Smooth muscle cell of bladder (primary cell): ENCODE measurements at places on chromosomes 2 and 18. TPM values are rescaled to one million over a fixed set of nuclear protein-coding genes. Genes with fewer than 3 reads are reported as not detected.

Gene MAP2
- total RNA-seq, result 0.37 and 0.71 TPM in 2 replicates

Gene ITM2C
- total RNA-seq, result 97.6 and 110 TPM in 2 replicates

Gene BUB1
- total RNA-seq, result 4.3 and 4.8 TPM in 2 replicates

Gene SERPINB11
- not detected in 2 replicates for total RNA-seq

Gene COL6A3
- 2,030 and 2,143 TPM in 2 replicates for total RNA-seq

Gene INHBB
- under 0.01 and 0.09 TPM in 2 replicates for total RNA-seq

Gene KCNG3
- under 0.01 TPM in 1 of 2 replicates, not detected in the other for total RNA-seq

Gene TRMT61B
- total RNA-seq, result 13.2 and 17.1 TPM in 2 replicates

Gene CYRIA
- 2.8 and 3.7 TPM in 2 replicates for total RNA-seq

Gene MAL
- not detected in 2 replicates for total RNA-seq

Gene PLEK
- total RNA-seq, result 0.14 and 1.1 TPM in 2 replicates

Gene ALPP
- not detected in 2 replicates for total RNA-seq

Gene TUBB6
- total RNA-seq, result 475 and 568 TPM in 2 replicates

Gene DCDC2C
- total RNA-seq, result not detected in 2 replicates

Gene SH3RF3
- 2.6 and 3.7 TPM in 2 replicates for total RNA-seq

Gene FAM237A
- not detected in 2 replicates for total RNA-seq

Gene GPR75
- 0.71 and 0.74 TPM in 2 replicates for total RNA-seq

Gene ASAP2
- total RNA-seq, result 15.1 and 16.9 TPM in 2 replicates

Gene HRH4
- total RNA-seq, result under 0.01 and 0.18 TPM in 2 replicates

Gene MAPRE3
- 3.1 and 3.3 TPM in 2 replicates for total RNA-seq

Gene HOXD9
- total RNA-seq, result 0.18 and 0.28 TPM in 2 replicates

Gene DNER
- 0.43 and 0.83 TPM in 2 replicates for total RNA-seq

Gene SLC11A1
- 0.14 and 0.28 TPM in 2 replicates for total RNA-seq

Gene PSMA8
- total RNA-seq, result not detected in 2 replicates

Gene RAB6D
- total RNA-seq, result not detected in 2 replicates

Gene ZNF521
- 25.0 and 37.3 TPM in 2 replicates for total RNA-seq
